T-helper 22 cell (primary cell): ENCODE measurements at places on chromosomes 5 and 9.

- no peak for DNase-seq
These were observed 345.6 kb downstream of the EBF1 start for GRCh38 chr5:158754018-158754514.

GRCh38 chr5:55177078-55177477, 4.1 kb upstream of the CDC20B start:
- no peak for DNase-seq

- no peak for DNase-seq
These were observed 15.5 kb upstream of the LAMC3 start for GRCh38 chr9:130993303-130994030.

DNA sequence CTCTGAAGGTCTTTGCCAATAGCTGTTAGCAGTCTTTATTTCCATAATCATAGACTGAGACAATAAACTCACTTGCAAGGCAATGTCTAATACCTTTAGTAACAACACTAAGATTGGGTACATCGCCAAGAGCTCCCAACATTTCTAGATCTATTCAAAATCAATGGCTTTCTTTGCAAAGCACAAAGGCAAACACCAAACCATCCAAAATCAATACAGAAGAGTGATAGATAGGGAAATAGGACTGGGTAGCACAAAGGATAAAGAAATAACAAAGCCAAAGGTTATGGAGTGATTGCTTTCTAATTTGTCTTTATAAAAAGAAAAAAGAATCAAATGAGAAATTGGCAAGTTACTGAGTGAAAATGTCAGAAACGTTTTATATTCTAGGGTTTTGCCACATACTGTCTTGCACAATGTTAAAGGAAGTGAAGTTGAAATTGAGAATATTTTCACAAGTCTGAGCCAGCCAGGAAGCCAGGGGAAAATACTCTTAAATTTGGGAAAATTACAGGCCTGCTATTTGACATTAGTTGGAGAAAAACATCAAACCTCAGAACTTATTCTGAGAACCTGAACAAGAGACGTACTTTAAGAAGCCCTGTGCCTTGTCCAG, 53.3 kb upstream of the LHFPL2 start:
- DNase-seq: no peak

GRCh38 chr9:136855461-136856078, 3.4 kb downstream of the MAMDC4 start:
- no peak for DNase-seq

DNA sequence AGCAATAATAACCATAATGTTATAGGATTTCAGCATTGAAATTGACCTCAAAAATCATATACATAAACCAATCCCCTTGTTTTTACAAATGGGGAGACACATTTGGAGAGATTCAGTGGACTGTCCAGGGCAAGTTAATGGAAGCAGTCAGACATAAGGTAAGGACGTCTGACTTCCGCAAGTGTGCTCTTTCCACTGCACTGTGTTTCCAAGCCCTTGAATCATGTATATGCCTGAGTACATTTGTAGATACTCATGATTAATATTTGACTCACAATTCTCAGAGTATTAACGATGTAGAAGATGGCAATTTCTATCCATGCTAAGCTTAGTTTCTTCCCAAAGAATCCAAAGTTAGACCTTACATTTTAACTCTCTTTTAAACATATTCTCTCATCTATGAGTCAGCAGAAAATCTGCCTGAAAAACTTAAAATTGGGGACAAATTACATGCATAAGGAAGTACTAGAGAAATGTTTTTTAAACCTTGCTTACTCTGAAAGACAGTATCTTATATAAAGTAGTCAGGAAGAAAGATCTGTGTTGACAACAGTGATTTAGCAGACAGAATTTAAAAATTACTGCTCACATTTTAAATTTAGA, 165.3 kb downstream of the NFIB start:
- no peak for DNase-seq

DNA sequence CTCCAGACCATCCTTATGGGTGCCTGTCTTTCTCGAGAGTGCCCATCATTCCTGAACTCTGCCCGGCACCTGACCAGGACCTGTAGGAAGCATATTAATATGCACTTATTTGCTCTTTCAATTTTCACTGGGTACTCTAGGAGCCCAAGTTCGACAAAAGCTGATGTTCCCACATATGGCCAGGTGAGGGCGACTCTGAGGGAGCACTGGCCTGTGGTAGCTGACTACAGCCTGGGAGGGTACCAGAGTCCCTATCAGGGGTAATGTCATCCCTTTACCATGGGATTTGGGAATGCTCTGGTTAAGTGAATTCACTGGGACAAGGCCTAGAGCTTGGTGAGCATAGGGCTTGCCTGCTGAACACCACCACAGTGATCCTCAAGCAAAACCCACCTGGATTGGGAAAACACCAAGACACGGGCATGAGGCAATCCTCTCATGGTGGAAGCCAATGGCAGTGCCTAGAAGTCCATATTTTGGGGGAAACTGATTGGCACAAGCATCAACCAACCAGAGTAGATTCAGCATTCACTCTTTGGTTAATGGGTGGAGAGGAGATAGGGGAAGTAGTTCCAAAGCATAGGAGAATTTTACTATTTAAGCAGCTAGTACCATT, 112.2 kb downstream of the MTX3 start:
- DNase-seq: no peak

DNA sequence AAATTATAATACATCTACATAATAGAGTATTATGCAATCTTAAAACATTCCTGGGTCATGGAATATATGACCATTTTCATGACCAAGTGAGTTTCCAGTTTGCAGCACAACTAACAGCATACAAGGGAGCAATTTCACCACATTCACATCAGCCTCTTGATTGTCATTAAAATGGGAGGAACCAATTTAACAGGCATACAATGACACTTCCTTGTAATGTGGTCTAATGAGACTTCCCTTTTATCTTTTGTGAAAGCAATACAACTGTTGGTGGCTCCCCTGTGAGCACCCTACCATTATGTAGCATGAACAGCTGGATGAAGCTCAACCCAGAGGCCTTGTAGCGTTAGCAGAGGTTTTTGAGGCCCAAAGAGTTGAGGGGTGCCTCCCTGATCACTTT, 13.6 kb upstream of the TMOD1 start:
- DNase-seq: no peak

- no peak for DNase-seq
These were observed 33.6 kb downstream of the ERMP1 start for GRCh38 chr9:5799314-5799713.

DNA sequence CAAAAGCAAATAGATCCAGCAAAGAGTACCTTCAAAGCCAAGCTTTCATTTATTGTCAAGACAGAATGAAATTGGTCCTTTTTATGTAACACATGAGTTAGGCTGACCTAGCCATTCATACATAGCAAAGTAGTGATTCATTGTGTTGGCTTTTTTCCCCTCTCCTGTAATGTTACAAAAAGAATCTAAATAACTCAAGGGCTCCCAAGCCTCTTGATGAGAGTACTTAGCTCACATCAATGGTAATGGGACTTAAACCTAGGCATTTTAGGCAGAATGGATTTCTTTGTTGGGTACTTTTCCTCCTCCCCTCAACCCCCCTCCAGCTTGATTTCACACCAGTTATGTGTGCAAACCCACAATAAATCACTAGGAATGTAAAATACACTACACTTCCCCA, 123.7 kb downstream of the EBF1 start:
- no peak for DNase-seq

DNA sequence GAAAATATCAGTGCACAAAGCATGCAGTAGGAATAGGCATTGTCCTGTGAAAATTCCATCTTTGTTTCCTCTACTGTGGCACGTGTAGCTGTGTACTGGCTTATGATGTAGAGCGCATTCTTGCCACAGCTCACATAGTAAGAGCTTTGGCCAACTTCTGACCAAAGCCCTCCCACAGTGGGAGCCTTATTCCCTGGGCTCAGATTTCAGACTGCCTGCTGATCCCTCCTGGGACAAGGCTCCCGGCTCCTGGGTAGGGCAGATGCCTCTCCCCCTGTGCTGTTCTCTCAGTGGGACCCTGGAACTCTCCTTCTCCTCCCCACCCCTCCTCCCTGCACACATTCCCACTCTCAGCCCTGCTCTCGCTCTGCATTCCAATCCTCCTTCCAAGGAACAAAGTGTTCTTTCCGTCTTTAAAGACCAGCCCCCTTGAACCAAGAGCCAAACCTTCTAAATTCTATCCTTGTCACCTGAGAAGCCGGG, 17.5 kb downstream of the LCP2 start:
- no peak for DNase-seq

- DNase-seq: no peak
These were observed 292.3 kb downstream of the MAN2A1 start for GRCh38 chr5:109981979-109982378.

- no peak for DNase-seq
These were observed 84.7 kb upstream of the SLIT3 start for GRCh38 chr5:169385636-169386035.

DNA sequence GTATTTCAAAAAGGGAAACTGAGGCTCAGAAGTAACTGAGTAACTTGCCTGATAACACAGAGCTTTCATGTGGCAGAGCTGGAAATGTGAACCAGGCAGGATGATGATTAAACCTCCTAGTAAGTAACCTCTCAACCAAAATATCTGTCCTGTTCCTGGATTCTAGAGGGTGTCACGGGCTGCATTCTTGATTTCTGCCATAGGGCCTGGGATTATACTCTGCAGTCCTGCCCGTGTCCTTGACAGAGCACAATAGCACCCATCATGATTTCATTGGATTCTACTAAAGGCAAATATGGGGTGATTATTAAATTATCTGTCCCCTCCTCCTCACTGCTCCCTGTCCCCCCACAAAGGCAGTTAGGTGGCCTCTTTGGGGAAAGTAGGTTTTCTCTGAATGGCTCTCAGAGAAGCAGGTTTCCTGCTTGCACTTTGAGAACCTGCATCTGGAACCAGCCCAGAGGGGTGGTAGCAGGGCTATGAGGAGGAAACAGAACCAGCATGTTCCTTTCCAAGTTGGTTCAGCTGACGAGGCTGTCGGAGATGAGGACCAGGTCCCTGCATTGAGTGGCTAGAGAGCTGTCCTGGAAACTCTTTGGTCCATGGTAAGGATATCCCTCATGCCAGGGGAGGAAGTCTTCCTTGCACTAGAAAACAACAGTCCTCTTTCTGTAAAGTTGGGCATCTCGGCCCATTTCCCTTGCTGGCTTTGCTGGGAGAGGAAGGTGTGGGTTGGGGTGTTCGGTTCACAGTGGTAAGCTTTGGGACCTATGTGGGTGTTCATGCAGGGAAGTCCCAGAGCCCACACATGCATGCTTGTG, 36.6 kb downstream of the PPARGC1B start:
- DNase-seq: no peak

GRCh38 chr5:126847826-126848251, 70.9 kb downstream of the LMNB1 start:
- no peak for DNase-seq

DNA sequence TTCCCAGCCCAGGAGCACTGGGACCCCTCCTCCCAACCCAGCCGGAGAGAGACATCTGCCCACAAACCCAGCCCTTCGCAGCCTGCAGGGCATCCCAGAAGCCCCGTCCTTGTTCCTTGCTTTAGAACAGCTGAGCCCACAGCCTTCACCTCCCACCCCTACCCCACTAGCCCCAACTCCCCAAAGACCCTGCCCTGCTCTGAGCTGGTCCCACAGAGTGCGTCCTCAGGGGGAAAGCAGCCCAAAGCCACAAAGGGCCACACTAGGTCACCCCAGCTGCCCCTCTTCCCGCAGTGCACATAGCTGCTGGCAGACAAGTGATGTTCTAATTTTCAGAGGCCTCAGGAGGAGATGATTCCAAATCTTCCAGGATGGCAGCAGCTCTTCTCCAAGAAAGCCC, 8.8 kb downstream of the PLPP7 start:
- no peak for DNase-seq

- DNase-seq: no peak
These were observed 1.1 kb downstream of the BHMT start for GRCh38 chr5:79112703-79113058.

DNA sequence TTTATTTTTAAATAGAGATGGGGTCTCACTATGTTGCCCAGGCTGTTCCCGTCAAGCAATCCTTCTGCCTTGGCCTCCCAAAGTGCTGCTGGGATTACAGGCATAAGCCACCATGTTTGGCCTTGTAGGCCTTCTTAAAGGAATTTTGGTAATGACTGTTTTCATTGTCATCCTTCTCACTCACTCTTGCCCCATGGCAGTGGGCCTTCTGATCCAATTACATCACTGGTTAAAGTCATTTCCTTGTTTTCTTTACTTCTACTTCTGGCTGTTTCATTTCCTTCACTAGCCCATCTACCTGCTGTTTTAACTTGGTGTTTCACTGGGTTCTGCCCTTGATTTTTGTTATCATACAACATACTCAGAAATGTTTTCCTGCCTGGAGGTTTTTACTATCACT, 20.1 kb upstream of the NIM1K start:
- no peak for DNase-seq

DNA sequence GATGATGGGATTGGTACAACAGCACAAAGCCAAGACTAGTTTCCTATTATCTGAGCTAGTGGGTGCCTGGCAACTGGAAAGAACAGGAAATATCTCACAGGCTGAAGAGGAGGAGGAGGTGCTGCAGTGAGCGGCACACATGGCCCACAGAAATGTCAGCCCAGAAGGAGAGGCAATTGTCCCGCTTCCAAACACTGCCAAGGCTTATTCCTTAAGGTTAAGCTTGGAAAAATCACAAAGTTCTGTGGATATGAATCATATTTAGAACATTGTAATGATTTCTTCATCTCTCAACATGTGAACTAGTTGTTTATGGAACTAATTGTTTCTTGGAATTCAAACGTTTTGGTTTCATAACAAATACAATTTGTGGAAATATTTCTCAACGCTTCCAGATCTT, 1019.5 kb upstream of the SEMA6A start:
- no peak for DNase-seq
